ENCODE measurements at places on chromosomes 7 and 10. TPM values are rescaled to one million over a fixed set of nuclear protein-coding genes. Genes with fewer than 3 reads are reported as not detected.

- DNase-seq = no peak
These were observed 132.1 kb downstream of the MACC1 start for GRCh38 chr7:20085086-20085485.

DNA sequence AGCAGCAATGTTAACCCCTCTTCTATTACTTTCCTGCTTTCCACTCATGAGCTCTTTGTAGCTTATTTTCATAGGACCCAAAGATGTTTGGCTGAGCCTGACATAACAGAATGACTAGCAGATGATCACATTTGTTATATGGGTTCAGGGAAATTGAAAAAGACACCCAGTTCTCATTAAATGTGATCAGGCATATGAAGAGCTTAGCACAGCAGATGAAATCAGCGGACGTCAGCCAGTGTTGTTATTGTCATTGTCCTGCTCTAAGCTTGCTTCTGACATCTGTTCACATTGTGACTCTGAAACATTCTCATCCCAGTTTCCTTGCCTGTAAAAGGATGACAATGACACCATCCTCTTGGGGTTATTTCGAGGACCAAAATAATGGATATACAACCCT lies 43.5 kb downstream of the FAM241B start:
- DNase-seq = peak; percentile 1

PTF1A gene
- polyA plus RNA-seq = not detected

GRCh38 chr7:21128062-21128817 lies 299.6 kb upstream of the SP4 start:
- no peak for DNase-seq

CRPPA gene
- polyA plus RNA-seq = 0.35 TPM

DNA sequence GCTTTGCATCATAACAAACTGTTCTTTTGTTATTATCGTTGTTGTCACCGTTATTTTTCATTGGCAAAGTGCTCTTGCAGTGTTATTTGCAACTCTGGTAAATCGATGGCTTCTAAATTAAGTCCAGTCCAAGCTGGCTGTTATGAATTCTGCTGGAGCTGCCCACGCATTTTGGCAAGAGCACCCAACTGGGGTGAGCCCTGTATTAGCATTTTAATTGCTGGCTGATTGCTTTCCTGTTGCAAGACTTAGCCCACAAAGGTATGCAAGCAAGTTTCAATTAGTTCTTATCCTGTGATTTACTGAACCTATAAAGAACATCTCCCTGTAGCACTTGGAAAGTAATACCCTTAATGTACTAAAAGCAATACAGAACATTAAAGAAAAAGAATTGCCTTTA lies 226.8 kb downstream of the ACTR3B start:
- DNase-seq = no peak

PIP gene
- not detected for polyA plus RNA-seq

DNA sequence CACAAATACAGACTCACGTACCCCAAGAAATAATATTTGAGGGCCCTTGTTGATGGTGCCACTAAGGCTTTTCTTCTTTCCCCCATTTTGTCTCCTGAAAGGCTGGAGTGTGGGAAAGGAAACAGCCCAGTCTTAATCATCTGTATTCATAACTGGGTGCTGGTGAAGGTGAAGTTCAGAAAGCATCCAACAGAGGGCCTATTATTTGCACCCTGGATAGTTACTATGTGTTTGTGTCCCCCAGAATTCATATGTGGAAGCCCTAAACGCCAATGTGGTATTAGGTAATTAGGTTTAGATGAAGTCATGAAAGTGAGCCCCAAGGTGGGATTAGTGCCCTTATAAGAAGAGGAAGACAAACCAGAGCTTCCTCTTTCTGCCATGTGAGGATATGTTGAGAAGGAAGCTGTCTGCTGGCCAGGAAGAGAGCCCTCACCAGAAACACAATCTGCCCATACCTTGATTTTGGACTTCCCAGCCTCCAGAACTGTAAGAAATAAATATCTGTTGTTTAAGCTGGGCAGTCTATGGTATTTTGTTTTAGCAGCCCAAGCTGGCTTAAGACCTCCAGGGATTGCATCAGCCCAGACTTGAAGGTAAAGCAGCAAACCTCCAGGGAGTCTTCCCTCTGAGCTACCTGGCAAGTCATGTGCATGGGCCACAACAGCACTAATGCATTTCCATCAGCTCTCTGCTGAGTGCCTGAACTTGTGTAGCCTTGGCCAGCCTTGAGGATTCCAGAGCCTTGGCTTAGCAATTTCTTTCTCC lies 90.0 kb upstream of the ADRB1 start:
- no peak for DNase-seq
